ENCODE measurements at places on chromosomes 6 and 20. TPM values are rescaled to one million over a fixed set of nuclear protein-coding genes. Genes with fewer than 3 reads are reported as not detected.

Gene UBE2C
- 28.8 TPM for total RNA-seq

Gene DLL1
- 10.7 TPM for total RNA-seq

Gene NOL7
- total RNA-seq = 160 TPM

Gene SAMD5
- total RNA-seq = 9.0 TPM

Gene HLA-DRB1
- total RNA-seq = 20.4 TPM
